D341Med (cell line): ENCODE measurements at places on chromosomes 6 and 20.
A peak's percentile ranks its signal among the peaks of the same experiment; 100 is the strongest.

- no peak for DNase-seq
Observed at GRCh38 chr6:144248003-144248402, 37.1 kb upstream of the UTRN start.

DNA sequence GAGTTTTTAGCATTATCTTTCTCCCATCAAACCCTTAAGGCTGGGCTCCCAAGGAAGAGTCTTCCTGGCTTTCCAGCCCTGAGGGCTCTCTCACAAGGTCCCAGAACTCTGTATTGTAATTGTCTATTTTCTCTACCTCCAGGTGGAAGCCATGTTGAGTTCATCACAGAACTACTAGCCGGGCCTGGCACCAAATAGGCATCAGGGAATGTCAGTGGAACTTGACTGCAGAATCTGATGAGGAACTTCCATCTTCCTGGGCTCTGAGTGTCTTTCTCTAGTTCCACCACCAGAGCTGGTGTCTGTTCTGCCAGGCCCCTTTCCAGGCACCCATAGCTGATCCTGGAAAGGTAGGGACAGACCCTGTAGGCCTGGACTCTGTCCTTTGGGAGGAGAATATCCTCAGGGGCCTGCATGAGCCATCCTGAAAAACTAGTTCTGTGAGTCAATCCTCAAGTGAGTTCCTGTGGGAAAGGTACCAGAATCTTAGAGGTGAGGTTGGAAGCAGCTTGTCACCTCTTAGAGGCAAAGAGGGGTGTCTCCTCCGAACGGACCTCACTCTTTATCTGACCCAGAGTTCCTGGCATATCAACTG lies 11.1 kb upstream of the TOP1 start:
- DNase-seq = no peak

DNA sequence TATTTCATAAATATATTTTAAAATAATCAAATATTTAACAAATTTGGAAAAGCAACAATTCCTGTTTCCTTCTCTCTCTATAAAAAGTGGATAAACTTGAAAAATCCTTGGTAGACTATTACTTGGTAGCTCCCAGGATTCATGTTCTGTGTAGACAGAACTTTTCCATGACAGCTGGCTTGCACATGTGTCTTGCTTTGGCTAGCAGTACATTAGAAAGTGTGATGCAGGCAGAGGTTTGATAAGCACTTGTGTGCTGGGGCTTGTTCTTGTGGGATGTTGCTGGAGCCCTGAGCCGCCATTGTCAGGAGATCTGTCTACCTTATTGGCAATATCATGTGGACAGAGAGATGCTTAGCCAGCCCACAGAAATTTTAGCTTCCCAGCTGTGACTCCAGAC lies 327.2 kb downstream of the CDKAL1 start:
- no peak for DNase-seq

- peak; percentile 35 for DNase-seq
Observed at GRCh38 chr6:142551274-142551811, 249.5 kb downstream of the ADGRG6 start.

- no peak for DNase-seq
Observed at GRCh38 chr6:150478656-150479545, 110.1 kb downstream of the IYD start.

- DNase-seq = no peak
Observed at GRCh38 chr6:83536647-83537589, 24.6 kb downstream of the PRSS35 start.

- peak; percentile 48 for DNase-seq
Observed at GRCh38 chr20:38447251-38447661, 12.1 kb upstream of the SNHG17 start.

- no peak for DNase-seq
Observed at GRCh38 chr6:126300735-126301134, 39.2 kb upstream of the CENPW start.

DNA sequence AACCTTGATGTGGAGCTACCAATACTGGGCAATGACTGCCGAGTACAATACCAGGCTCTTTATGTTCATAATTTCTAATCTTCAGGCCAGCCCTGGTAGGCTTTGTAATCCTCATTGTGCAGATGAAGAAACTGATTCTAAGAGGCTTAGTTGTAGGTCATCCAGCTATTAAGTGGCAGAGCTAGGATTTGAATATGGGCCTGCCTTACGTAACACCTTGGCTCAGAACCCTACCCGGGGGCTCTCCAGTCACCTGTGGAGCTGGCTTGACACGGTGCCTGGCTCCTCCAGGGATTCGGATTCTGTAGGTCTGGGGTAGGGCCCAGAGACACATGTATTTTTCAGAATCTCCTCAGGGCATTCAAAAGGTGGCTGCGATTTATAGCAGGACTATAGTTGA lies 515.5 kb downstream of the QKI start:
- DNase-seq = no peak

DNA sequence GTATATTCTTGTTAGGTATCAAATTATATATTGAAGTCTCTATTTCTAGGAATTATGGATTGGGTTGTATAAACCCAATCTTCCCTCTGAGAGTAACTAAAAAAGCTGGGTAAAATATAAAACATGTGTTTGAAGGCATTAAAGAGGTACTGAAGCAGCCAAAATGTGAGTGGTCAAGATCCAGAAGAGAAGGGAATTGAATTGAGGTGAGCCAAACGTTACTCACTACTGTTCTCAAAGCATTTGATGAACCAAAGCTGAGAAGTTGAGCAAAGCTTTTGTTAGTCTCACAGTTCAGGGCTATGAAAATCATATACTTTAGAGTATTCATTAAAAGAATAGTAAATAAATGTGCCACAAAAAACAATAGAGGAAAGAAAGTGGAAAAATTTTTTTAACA lies 365.8 kb downstream of the BCKDHB start:
- no peak for DNase-seq

DNA sequence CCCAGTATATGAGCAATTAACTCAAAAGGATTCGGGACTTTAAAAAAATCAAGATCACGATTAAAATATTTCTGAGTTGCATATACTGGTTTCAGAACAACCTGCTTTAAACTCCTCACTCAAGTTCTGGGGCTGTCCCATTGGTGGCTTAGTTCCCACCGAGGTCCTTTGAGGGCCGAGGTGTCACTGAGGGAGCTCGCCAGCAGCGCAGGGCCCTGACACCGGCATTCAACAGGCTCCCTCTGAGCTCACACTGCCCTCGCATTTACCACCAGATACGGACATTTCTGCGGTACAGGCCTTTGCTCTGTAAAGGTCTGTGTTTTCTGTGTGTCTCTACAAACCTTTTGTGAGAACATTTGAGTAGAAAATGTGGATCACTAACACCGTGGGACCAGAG lies 24.4 kb upstream of the BNIP5 start:
- no peak for DNase-seq

GRCh38 chr6:7805850-7806214 lies 79.9 kb downstream of the BMP6 start:
- DNase-seq = no peak

DNA sequence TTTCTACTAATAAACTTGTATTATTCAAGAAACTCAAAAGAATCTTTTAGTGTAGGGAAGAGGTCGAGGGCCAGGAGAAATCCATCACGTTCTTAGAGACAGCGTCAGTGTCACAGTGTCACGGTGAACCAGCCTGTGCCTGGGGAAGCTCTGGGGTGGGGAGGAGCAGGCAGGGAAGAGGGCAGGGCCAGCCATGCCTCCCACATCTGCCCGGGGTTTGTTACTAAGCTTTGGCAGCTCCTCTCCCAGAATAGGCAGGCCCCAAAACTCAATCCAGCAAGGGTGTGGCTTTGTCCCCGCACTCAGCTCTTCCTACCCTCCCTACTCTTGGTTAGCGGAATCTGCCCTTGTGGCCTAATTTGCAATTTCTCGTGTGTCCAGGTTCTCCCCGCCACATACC lies 72.9 kb downstream of the TCP11 start:
- DNase-seq = no peak

- DNase-seq = no peak
Observed at GRCh38 chr20:47318586-47319516, 37.6 kb downstream of the ZMYND8 start.

- no peak for DNase-seq
Observed at GRCh38 chr20:36969478-36970186, 18.1 kb upstream of the SAMHD1 start.

DNA sequence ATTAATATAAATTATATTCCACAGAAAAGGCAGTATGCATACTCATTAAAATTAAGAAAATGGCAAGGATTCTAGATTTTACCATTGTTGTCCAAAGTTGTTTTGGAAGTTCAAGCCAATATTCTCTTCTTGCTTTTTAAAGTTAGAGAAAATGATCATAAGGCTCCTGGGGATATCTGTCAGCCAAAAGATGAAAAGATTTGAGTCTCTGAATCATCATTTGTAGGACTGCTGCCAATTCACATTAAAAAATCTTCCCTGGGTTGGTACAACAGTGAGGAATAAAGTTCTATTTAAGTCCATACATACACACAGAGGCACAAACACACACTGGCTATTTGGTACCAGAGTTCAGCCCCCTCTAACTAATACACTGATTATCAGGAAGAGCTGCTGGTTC lies 620.1 kb downstream of the COL12A1 start:
- no peak for DNase-seq

DNA sequence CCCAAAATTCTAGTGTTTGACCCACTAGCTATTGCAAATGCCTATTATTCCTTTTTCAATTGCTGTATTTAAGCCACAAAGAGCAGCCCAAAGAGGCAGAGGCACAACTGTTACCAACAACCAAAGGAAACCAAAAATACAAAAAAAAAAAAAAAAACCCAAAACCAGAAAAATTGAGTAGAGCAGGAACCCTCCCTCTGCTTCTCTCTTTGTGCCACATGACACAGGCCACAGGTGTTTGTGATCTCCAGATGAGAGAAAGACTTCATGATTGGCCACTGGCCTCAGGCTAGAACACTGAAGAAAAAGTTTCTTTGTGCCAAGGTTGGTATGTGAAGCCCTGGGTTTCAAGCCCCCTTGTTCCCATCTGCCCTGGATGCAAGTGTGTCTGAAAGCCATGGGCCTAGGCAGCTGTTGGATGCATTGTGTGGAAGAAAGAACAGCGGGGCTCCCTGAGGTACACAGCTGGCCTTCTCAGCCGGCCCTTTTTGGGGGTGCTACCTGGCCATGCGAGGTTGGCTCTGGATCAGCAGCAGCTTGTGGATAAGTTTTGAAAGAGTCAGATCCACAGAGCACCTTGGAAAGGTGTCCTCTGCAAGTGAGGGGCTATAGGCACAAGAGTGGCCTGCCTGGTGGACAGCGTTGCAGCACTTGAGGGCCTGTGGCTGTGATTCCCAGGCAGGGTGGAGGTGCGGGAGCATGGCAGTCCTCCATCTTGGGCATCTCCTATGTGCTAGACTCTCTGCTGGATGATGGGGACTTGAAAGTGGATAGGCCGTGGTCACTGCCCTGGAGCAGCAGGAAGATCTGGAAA lies 204.5 kb downstream of the ZDHHC14 start:
- DNase-seq = no peak

- DNase-seq = no peak
Observed at GRCh38 chr6:111522393-111523020, 39.5 kb upstream of the REV3L start.

DNA sequence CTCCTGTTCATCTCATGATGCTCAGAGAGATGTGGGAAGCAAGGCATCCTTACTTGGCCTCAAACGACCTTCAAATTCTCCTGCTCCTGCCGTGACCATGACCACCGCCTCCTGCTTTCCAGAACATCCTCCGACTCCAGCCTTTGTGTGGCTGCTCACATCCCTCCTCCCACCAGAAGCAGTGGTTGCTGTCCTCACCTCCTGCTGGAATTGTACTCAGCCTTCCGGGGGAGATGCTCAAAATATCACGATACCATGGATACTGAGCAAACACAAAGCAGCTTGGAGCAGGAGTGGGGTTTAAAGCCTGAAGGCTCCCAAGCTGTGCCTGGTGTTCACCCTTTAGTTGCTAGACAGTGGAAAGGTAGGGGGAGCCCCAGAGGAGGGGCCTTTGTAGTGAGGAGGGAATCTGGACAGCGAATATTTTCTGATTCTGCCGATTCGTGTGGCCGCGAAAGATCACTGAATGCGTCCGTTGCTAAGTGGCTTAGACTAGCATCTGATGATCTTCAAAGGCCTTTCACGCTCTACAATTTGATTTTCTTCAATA lies 9.3 kb upstream of the DUSP22 start:
- DNase-seq = no peak

GRCh38 chr6:87702589-87702945 lies 534 bp upstream of the AKIRIN2 start:
- peak; percentile 40 for DNase-seq

DNA sequence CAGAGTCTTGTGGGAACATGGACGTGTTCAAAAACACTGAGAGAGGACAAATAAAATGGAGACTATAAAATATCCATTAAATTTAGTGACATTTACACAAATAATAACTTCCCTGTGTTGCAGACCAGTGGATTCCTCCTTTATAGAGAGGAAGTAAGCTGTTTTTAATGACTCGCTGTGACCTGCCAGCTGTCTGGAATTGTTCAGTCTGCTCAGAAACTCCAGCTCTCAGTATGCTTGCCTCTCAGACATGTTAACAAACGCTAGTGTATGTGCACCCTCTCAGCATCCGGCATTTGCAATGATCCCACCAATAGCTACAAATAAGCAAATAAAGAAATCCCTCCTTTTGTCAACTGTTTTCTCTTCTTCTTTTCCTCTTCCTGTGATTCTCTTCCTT lies 158.0 kb upstream of the TCF21 start:
- DNase-seq = no peak

DNA sequence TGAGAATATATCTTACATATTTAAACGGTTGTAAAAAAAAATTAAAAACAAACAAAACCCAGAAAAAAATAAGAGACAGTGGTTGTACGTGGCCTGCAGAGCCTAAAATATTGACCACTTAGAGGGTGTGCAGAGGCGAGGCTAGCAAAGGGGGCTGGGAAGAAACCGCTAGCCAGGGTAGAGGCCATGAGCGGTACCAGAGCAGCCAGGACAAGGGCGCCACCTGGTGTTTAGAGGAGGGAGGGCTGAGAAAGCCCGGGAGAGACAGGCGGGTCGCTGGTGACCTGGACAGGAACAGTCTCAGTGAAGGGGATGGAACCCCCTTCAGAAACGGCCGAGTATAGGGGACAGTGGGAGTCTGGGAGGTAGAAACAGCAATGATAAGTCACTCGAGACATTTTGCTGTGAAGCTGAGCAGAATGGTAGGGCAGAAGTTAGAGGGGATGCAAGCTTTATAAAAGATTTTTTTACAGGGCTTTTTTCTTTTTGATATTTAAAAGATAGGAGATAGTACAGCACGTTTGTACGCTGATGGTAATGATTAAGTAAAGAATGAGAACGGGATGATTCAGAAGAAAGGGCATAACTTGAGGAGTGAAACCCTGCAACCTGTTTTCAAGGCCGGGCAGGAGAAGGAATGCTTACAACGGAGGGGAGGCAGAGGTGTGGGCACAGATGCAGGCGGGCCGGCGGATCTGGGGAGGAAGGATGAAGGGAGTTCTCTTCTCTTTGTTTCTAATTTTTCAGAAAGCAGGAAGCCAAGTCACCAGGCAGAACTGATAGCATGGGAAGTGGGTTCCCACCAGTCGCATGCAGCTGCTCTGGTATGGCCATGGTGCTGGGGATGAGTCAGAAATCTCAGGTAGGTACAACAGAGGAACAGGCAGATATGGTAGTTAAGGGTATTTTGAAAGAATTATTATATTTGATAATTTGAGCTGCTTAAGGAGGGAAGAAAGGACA lies 76.2 kb downstream of the FAM229B start:
- DNase-seq = peak; percentile 91
